NCI-H2081 (cell line): ENCODE measurements at places on chromosomes 13 and 19.

GRCh38 chr13:45776748-45777147, 74.6 kb downstream of the CBY2 start:
- DNase-seq, result no peak

- no peak for DNase-seq
Measured at GRCh38 chr13:49528161-49528560, 32.4 kb downstream of the PHF11 start.

DNA sequence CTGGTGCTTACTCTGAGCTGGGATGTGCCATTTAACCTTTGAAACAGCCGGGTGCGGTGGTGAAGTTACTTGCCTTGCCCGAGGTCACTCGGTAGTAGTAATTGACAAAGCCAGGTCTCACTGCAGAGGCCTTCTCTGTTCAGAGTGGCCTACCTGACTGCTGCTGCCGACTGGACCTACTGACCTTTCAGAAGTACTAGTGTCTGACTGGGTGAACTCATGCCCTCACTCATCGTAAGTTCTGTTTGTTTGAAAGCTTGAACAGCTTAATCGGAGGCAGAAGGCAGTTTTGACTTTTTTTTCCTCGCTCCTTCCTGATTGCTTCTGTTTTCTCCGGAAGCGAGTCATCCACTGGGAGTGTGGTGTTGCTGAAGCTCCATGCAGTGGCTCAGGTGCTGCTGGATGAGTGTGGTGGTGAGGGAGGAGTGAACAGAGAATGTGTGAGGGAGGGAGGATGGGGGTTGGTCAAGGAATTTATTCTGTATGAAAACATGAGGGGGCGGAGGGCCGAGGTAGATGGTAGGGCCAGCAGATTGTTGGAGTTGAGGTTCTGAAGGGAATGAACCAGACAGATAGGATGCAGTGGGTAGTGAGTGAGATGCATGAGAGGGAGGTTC, 2.7 kb downstream of the SPINT2 start:
- DNase-seq, result no peak

DNA sequence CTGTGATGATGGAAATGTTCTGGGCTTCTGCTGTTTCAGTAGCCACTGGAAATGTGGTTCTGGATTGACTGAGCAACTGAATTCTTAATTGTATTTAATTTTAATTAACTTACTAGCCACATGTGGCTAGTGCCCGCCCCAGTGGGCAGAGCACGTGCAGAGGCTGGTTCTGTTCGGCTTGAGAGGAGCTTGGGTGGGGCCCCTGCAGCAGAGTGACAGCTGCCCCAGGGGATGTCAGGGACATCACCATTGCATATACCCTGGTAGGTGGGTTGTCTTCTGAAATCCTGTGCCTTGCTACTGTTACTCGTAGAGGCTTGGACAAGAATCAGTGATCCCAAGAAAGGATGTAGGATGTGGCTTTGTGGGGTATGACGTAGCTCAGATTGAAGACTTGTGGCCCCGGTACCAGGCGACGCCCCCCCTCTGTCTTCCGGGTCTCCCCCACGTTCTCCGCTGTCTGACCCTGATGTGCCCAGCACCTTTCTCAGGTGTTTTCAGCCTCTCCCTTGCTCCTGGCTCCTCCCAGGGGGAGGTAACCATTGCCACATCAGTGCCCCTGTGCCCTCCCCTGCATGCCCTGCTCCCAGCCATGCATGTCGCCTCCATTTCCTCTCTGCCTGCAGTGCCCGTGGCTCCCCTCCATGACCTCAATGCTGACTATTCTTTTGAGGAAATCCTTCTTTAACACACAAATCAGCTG, 102.6 kb upstream of the RNF113B start:
- DNase-seq, result peak; percentile 91

GRCh38 chr19:23071147-23071511, 45.7 kb upstream of the ZNF730 start:
- DNase-seq, result peak; percentile 1
